ENCODE measurements at places on chromosomes 4 and X. TPM values are rescaled to one million over a fixed set of nuclear protein-coding genes. Genes with fewer than 3 reads are reported as not detected.

Gene AKAP14
- polyA plus RNA-seq: not detected

Gene PLAC8
- polyA plus RNA-seq: 1.6 TPM

Gene COL4A5
- polyA plus RNA-seq: 14.4 TPM

Gene NUDT10
- polyA plus RNA-seq: 1.2 TPM

Gene SPANXD
- polyA plus RNA-seq: not detected

Gene PRKX
- polyA plus RNA-seq: 1.6 TPM

Gene NAA11
- polyA plus RNA-seq: not detected

Gene NCAPG
- polyA plus RNA-seq: 0.14 TPM

Gene ADH7
- 0.02 TPM for polyA plus RNA-seq

Gene TDO2
- polyA plus RNA-seq: not detected

Gene DNAJB14
- 6.5 TPM for polyA plus RNA-seq

Gene TEX11
- not detected for polyA plus RNA-seq

Gene CEP135
- 1.3 TPM for polyA plus RNA-seq

Gene GPC3
- polyA plus RNA-seq: 7.0 TPM

Gene MAGEA2
- polyA plus RNA-seq: not detected

Gene GRPR
- not detected for polyA plus RNA-seq

Gene CCDC110
- polyA plus RNA-seq: 1.3 TPM

Gene SMIM10L2A
- 5.1 TPM for polyA plus RNA-seq

Gene CYP2U1
- polyA plus RNA-seq: 7.3 TPM
